Thoracic aorta (tissue), 2 donors: ENCODE measurements at places on chromosomes 7 and 10. TPM values are rescaled to one million over a fixed set of nuclear protein-coding genes. Genes with fewer than 3 reads are reported as not detected.

VGF gene
- total RNA-seq, result not detected

PON1 gene
- not detected for total RNA-seq

ACTL6B gene
- not detected for total RNA-seq

- no peak for DNase-seq
- no peak overlapping the region for H3K27ac ChIP-seq
- H3K36me3 ChIP-seq, result no peaks in the 10 kb centered on the region
- H3K4me3 ChIP-seq, result no peak overlapping the region
- H3K27me3 ChIP-seq, result no peaks in the 10 kb centered on the region
These were observed 46.0 kb upstream of the PODXL start for GRCh38 chr7:131602304-131602993.

- no peaks in the 10 kb centered on the region for H3K4me1 ChIP-seq
- no peak for DNase-seq
- no peak overlapping the region for H3K27ac ChIP-seq
- H3K4me3 ChIP-seq, result no peak overlapping the region
- H3K27me3 ChIP-seq, result no peaks in the 10 kb centered on the region
These were observed 47.7 kb downstream of the NXPH1 start for GRCh38 chr7:8481096-8481495.
